Activated CD4-positive, CD25-positive, alpha-beta regulatory T cell treated with anti-CD3 and anti-CD28 coated beads, Interleukin-2, amount 50 U/mL, for 24 hours (primary cell): ENCODE measurements at places on chromosomes 2 and 18.

DNA sequence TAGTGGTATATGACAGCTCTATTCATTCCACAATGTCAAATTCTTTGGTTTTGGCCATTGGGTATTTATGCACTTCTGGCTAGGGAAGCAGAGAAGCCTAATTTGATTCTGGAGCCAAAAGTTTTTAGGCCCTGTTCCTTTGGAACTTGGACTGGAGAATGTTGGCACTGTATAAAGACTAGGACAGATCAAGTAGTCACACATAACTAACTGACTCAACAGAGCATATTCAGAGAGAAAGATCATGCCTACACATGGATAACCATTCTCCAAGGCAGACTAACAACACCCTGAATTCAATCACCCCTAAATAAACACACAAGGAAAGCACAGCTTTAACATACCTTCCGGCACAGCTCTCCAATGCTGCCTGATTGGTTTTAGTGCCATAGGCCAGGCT lies 62.9 kb downstream of the ARHGAP15 start:
- no peak for ATAC-seq

DNA sequence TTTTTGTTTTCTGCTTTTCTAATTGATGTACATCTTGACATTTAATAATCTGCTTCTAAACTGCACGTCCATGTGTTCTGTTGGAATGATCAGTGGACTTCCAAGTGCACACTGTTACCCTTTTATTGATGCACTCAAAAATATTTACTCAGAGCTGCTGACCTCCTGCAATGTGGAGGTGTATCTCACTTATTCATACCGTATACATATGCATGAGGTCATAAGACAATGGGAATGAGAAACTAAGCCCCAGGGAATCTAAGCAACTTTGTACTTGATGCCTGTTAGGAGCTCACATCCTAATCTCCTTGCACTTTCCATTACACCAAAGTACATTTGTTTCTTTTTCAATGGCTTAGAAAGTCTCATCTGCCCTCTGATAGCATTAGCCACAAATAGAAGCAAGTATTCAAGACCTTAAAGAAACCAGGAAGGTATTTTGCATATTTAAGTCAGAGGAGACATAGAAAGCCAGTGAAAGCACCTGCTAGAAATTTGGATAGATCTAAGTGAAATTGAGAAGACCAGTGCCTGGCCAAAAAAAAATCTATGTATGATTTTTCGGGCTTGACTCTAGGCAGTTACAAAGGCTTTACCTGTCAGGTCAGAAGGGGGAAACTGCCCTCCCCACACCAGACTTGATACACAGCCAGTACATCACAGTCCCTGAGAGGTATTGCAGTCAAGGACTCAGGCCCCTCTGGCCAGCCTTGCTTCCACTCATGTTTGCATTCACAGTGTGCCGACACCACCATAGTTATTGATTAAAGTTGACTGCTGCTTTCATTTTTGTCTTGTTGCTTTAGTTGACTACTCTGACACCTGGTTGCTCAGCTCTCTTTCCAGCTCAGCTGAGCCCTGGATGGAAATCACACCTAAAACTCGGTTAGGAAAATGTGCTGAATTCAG lies 391.7 kb upstream of the CYRIA start:
- no peak for ATAC-seq

DNA sequence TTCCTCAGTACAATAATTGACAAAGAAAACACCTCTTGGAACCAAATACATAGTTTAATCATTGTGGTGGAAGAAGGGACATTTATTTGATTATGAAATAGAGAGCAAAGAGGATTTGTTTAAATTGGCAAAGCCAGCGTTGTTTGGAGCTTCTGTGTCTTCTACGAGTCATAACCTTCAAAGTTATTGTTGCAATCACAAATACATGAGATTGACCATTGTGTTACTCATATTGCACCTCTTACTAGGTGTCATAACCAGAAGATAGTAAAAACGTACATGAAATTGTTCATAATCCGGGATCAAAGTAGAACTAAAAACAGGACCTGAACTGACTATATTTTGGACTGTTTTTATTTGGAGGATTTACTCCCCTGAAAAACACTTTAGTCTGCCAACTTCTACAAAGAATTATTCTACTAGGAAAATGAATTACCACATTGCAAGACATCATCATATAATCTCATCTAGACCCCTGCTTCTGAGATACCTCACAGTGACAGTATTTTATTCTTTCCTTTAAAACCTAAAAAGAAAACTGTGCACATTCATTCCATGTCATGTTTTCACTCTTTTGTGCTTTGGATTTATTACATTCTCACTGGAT lies 151.7 kb upstream of the KLF7 start:
- no peak for ATAC-seq

GRCh38 chr2:143875295-143876233 lies 644.4 kb downstream of the ZEB2 start:
- ATAC-seq: no peak

DNA sequence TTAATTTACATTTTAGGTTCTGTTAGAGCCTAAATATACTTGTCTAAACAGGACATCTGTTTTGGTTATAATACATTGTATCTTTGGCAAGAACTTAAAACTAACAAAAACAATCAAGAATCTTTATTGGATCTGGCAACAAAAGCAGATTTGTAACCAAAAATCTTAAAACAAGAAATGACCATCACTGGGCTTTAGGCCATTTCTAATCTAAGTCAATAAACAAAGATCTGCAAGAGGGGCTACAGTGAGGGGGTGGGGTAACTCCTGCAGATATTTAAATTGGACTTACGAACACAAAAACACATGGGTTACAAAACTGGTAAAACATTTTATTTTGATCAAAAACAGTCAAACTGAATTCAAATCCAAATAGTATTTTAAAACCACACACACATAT lies 77.3 kb downstream of the SRBD1 start:
- no peak for ATAC-seq

DNA sequence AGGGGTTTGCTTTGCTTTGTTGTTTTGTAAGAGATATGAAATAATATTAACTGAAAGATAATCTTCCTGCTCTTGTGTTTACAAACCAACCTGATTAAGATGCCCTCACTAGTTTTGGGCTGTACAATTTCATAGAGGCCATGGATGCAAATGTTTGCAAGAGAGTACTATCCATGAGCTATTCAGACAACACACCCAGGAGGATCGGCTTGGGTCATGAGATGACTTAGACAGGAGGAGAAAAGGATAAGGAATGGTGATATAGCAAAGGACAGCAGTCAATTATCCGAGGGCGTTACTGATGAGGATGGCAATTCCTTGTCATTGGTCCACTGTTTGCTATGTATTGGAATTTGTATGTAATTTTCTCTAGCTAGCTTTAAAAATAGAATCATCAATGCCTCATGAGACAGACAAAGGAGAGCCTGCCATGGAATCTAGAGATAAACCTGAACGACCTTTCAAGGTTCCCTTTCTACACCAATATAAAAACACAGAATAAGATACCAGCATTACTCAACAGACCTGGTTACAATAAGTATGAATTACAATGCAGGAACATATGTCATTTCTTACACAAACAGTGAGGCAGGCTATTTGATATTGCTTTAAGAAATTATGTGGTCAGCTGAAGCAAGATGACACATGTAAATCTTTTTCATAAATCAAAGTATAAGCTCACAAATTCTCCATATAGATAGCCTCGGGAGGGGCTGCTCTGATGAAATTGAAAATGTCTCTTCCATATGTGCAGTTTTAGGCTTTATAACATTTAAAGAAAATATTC lies 54.4 kb upstream of the SOS1 start:
- no peak for ATAC-seq

DNA sequence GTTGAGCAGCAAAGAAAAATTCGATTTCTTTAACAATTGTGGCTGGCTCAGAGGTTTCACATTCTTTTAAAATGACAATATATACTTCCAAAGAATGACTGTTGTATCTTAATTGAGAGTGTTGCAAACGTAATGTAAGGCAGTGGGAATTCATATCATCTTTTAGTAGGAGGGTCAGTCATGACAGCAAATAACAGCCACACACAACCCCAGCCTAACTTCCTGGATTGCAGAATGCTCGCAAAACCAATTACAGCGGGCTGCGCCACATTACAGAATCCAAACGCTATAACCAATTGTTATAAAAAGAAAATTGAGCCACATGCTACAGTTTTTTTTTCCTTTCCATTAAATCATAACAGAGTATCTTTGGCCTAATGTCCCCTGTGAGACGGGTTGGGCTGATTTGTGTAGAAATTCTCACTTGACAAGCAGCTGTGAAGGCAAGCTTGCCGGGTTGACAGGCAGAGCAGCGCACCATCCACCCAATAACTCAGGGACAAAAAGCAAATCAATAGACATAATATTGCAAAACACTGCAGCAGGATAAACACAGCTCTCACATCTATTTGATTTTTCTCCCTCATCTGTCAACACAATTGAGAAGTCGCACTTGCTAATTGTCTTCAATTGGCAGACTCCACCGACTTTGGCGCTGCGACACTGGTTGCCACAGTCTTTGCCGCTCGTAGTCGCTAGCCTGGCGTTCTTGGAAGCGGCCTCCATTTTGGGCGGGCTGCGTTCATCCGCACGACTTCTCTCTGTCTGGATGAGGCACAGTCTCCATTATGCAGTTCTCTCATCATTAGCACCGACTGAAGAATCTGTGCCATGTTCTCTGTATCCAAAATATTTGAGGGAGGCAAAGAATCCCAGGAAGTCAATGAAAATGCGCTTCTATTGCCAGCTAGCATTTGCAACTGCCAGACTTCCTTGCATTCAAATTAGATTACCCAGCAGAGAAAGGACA lies 95.0 kb upstream of the CCDC68 start:
- ATAC-seq: no peak

DNA sequence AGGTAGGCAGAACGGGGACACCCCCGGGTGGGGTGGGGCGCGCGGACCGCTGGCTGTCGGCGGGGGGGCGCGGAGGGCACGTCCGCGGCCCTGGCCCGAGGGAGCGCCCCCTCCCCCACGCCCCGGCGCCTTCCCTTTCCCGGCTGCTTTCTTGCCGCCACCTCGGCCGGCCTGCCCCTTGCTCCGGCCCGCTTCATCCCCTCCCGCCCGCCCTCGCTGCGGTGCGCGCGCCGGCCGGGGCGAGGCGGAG lies 443 bp downstream of the VAPA start:
- no peak for ATAC-seq

DNA sequence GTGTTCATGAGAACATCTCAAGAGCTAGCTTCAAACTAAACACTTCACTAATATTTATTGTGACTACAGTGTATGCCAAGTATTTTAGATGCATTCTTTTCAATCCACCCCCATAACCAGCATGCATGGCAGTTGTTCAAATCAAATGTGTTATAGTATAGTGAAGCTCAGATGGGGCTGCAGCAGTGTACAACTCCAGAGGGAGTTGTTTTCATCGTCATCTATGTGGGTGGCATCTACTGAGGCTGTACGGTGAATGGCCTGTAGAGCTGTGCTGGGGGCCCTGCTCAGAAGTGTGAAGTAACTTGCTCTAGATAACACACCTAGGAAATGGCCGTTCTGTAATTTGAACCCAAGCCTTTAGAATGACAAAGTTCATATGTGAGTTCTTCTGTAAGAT lies 71.8 kb upstream of the LRATD1 start:
- no peak for ATAC-seq

DNA sequence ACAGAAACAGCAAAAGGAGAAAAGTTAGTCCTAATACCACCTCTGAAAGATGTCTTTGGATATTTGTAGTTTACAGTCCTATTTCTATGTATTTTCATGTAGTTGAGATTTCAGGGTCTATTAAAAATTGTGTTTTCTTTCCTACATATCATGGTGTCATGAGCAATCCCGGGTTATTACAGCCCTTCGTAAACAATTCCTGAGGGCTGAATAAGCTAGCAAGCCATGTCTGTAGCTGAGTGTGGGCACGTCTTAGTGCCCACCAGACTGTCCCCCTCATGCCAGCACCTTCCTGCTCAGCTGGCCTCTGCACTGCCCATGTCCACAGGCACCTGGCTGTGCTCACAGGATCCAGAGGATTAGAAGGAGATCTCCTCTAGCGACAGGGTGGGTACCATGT lies 60.6 kb downstream of the CTIF start:
- no peak for ATAC-seq

DNA sequence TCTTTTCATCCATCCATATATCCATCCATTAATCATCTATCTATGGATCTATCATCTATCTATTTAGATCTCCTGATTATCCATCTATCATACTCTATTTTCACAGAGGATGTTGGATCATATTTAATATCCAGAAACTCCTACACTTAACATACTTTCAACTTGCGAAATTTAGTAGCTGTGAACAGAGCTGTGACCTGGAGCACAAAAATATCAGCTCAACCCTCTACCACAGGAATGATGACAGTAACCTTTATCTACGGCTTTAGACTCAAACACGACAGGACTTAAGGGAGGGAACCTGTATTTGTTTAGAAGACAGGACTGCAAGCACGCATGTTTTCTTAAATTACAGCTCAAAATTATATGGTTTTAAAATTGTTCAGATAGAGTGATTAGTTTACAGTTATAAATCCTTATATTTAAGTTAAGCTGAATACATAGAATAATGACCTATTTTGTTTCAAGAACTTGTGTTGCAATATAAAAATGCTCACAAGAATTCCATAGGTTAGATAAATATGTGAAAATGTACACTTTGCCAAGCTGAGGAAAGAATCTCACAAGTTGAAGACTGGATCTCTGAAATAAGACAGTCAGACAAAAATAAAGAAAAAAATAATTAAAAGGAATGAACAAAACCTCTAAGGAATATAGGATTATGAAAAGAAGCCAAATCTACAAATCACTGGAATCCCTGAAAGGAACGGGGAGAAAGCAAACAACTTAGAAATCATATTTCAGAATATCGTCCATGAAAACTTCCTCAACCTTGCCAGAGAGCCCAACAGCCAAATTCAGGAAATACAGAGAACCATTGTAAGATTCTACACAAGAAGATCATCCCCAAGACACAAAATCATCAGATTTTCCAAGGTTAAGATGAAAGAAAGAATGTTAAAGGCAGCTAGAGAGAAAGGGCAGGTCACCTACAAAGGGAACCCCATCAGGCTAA lies 142.0 kb downstream of the COL6A3 start:
- no peak for ATAC-seq

GRCh38 chr18:73594749-73595148 lies 552.9 kb downstream of the FBXO15 start:
- no peak for ATAC-seq

- ATAC-seq: no peak
Observed at GRCh38 chr2:38522754-38523349, 79.9 kb downstream of the HNRNPLL start.

DNA sequence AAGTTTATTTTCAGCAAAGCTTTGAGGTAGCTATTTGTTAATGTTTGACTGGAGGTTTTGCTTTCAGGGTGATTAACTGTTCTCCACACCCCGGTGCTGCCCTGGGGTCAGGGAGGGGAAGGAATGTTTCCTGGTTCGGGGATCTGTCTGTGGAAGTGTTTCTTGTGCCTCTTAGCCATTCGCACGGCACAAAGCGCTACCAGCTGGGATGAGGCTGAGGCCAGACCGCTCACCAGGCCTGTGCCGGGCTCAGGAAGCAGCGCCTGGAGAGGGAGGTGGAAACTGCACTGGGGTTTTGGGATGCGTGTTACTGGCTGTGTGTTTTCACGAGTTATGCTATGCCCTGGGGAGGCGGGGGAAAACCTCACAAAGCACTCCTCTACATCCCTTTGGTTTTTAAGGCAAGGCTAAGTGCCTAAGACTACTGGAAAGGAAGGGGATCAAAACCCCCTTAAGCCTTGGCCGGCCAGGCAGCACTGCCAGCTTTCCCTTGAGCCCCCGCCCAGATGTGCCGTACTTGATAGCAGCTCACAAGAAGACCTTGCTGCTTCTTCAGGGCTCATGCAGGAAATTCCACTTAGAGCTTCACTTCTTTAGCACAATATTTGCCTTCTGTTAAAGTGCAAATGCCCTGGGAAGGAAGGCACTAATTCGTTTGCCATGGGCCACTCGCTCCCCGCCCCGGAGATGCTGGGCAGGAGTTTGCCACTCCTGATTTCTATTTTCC lies 65.7 kb upstream of the CNGA3 start:
- no peak for ATAC-seq

- no peak for ATAC-seq
Observed at GRCh38 chr2:239034561-239035341, 186.9 kb downstream of the TWIST2 start.
